ENCODE measurements at places on chromosomes 6 and 20.

- DNase-seq: no peak
These were observed 9.5 kb downstream of the CNKSR3 start for GRCh38 chr6:154500769-154501577.

DNA sequence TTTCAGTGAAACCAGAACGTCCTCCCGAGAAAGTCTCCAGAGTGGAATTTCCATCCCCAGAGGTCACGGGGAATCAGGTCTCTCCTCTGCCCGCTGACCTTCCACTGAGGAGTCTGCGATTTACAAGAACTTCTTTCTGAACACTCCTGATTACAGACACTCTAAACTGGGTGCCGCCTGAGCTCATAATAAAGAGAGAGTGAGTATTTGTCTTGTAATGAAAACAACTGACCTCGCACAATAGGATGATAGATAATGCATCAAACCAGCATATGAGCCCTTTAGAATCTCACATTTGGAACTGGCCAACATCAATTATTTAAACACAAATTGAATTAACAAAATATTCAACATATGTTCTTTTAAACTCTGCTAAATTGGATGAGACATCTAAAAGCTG is 47.5 kb downstream of the DLL1 start:
- DNase-seq: no peak

GRCh38 chr6:69768664-69769063 is 28.1 kb downstream of the LMBRD1 start:
- DNase-seq: no peak

DNA sequence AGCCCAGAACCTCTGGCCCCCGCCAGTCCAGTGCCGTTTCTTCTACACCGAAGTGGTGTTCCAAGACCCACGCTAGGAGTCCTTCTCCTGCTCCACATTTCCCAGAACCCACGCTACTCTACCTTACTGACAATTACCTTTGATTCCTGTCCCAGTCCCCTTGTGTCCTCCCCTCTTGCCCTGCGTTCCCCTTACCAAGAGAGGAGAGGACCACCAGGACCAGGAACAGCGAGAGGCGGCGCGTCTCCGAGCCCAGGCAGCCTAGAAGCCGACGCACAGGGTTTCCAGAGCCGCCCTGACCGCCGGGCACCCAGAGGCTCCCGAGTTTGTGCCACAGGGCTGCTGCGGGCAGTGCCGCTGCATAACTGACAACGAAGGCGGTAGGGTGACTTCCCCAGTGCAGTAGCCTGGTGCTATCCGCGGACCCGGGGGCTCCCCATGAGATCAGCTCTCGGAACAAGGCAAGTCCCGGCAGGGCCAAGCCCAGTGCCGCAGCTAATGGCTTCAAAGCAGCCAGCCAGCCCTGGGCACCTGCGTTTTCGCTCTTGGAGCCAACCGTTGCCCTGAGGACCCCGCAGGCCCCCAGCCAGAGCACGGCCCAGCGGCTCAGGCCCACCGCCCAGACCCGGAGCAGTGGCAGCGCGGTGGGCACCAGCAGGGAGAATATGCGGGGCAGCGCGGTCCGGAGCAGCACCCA is 512 bp downstream of the TAP1 start:
- no peak for DNase-seq

- no peak for DNase-seq
These were observed 52.5 kb upstream of the COL21A1 start for GRCh38 chr6:56299916-56300315.

DNA sequence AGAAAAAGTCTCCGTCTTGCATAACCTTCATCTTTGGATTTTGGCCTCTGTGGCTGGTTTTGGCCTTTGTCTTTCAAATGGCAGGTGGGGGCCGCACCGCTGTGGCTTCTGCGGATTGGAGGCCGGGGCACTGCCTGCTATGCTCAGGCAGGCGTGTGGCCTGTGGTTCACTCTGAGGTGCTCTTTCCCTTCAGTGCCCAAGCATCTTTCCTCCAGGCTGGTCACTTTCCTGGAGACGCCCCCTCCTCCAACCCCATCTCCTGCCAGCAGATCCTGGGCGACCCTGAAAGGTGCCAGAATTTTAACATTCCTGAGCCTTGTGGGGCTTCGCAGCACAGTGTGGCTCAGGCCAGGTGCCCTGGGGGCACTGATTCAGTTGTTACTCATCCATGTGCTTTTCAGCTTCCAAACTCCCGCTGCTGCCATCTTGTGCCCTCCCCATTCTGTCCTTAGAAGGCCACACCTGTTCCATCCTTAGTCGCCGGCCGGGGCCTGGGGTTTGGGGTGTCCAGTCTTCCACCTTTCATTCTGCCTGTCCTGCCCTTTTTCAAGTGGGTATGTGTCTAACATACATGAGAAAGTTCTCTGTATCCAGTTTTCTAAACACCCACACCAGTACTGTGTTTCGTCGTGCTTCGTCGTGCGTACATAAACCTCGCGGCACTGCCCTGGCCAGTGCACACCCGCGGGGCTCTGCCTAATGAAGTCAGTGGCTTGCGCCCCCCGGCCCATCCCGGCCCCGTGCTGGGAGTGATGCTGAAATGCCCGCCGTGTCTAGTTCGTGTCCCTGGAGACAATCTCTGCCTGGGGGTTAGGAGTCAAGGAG is 12.1 kb downstream of the SS18L1 start:
- no peak for DNase-seq

DNA sequence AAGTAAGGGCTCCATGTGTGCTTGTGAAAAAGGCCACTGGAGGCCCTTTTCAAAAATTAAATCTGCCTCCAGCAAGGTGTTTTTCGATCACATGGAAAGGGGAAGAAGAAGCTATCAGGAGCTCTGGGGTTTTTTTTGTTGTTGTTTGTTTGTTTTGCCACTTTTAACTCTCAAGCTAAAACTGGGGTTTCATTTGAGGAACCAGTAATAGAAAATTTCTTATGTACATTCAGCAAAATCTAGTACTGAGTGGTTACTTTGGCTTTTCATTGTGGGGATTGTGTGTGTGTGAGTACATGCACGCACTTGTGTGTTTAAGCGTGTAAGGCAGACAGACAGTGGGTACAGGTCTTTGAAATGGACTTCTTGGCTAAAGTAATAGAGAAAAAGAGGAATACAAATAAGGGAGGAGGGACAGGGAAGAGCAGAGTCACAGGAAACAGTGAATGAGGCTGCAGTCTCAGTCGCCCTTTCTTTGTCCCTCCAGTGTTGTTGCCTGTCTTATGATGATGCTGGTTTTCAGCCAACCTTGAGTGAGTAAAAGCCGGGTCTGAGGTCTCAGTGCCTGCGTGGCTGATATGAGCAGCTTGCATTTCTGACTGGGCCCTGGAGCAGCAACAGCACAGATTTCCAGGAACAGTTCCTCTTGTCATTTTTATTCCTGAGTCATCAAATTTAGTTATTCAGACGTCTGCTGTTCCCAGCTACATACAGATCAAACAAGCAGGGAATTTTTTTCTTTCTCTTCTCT is 26.2 kb downstream of the SLC16A10 start:
- DNase-seq: no peak

DNA sequence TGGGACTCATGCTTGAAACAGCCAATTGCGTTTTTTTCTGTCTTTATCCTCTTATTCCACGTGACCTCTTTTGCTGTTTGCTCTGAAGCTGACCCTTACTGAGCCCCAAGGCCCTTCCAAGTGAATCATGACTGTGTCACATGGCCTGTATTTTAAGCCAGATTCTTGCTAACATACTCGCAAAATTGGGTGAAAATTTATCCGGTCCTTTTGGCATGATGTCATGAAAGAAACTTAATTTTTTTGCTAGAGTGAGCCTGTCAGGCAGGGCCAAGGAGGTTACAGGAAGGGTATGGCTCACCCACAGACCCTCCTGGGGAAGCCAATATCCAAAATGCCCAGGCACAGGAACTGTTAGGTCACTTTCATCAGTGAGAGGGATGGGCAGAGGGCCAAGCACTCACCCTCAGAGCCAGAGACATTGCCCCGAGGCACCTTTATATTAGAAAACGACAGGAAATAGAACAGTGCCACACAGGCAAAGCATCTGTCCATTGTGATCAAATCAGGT is 296.7 kb downstream of the CDH26 start:
- no peak for DNase-seq

DNA sequence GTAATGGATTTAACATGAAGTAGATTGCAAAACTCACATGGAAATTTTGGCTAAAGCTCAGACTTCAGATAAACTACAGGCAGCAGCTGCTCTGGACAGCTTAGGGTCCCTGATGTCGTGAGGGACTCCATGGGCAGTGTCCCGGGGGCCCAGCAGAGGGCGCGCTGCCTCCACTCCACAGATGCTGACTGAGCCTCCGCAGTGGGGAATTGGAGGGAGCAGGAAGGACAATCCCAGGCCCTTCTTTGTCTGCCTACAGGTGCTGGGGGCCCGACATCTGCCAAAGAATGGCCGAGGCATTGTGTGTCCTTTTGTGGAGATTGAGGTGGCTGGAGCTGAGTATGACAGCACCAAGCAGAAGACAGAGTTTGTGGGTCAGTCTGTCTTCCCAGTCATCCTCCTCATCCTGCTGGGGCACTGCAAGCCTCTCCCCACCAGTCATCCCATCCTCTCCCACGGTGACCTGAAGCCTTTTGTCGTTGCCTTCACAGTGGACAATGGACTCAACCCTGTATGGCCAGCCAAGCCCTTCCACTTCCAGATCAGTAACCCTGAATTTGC is 35.9 kb downstream of the PLCG1 start:
- no peak for DNase-seq

Measured in AG04449 (cell line).